ENCODE measurements at places on chromosomes 11 and 22. TPM values are rescaled to one million over a fixed set of nuclear protein-coding genes. Genes with fewer than 3 reads are reported as not detected.

DNA sequence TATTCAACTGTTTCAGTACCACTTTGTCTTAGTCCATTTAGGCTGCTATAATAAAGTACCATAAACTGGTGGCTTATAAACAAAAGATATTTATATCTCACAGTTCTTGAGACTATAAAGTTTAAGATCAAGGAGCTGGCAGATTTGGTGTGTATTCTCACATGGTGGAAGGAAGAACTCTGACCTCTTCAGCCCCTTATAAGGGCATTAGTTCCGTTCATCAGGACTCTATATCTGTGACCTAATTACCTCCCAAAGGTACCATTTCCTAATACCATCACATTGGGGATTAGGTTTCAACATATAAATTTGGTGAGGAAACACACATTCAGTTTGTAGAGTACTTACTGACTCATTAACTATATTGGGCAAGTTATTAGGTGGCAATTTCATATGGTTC, 10.7 kb upstream of the ARL14EP start:
- DNase-seq, result no peak

- no peak for DNase-seq
Measured at GRCh38 chr11:32833921-32834320, 4.2 kb downstream of the PRRG4 start.

DNA sequence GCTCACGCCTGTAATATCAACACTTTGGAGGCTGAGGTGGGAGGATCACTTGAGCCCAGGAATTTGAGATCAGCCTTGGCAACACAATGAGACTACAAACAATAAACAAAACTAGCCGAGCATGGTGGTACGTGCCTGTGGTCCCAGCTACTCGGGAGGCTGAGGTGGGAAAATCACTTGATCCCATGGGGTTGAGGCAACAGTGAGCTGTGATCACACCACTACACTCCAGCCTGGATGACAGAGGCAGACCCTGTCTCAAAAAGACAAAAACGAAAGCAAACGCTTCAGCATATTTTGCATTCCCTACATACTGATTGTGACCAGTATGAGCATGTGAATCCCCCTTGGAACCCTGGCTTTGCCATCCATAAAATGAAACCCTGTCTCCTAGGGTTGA, 33.9 kb upstream of the MN1 start:
- no peak for DNase-seq

GRCh38 chr22:30506507-30506968, 1.0 kb upstream of the SEC14L4 start:
- DNase-seq, result no peak

- DNase-seq, result no peak
Measured at GRCh38 chr11:112004389-112004788, 20.8 kb upstream of the DLAT start.

UBXN1 gene
- 84.1 TPM for total RNA-seq

ZNF280B gene
- 0.29 TPM for total RNA-seq

NAP1L4 gene
- 99.5 TPM for total RNA-seq

IFT27 gene
- 16.1 TPM for total RNA-seq
